Stimulated activated CD4-positive, alpha-beta T cell treated with anti-CD3 and anti-CD28 coated beads, Interleukin-1b, Interleukin-23, amount 100 ng/mL, for 24 hours (primary cell): ENCODE measurements at places on chromosomes 3 and 15.

GRCh38 chr3:179244878-179245277 lies 6.0 kb downstream of the KCNMB3 start:
- no peak for DNase-seq

- no peak for DNase-seq
Measured at GRCh38 chr3:127693336-127693843, 20.6 kb downstream of the ABTB1 start.

GRCh38 chr15:46848704-46849103 lies 868.6 kb upstream of the SEMA6D start:
- DNase-seq = no peak

DNA sequence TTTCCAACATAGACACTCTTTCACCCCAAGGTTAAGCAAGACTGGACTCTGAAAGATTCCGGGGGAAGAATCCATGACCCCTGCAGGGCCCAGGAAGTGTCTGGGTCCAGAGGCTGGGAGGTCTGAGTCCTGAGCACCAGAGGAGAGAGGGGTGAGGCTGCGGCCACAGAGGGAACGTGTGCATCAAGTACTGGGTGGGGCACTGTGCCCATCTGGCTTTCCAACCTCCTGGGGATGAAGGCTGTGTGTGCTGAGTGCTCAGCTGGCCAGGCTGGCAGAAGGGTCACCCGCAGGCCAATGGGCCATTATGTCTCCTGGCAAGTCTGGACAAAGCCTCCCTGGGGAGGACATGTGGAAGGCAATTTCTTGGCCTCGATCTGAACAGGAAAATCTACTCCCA lies 3.3 kb downstream of the CHRNA3 start:
- DNase-seq = no peak

GRCh38 chr3:188343894-188344293 lies 189.9 kb downstream of the LPP start:
- no peak for DNase-seq

GRCh38 chr3:150922611-150923010 lies 17.4 kb upstream of the MINDY4B start:
- no peak for DNase-seq

GRCh38 chr3:86239946-86240345 lies 751.0 kb downstream of the VGLL3 start:
- no peak for DNase-seq

DNA sequence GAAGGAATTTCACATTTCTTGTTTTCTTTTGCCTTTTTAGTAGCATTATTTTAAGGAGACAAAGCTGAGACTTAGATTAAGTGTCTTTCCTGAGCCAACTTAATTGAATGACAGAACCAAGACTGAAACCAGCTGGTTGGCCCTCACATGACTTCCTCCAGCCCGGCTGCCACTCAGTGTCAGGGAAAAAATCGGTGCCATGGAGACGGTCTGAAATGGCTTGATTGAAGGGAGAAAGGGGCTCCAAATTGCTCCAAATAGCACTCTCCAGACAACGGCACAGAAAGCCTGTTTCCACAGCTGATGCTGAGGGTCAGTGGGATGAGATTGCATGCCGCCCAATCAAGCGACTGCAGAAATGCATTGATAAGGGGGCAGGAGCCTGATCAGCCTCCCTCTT lies 475.2 kb upstream of the IL12A start:
- no peak for DNase-seq

DNA sequence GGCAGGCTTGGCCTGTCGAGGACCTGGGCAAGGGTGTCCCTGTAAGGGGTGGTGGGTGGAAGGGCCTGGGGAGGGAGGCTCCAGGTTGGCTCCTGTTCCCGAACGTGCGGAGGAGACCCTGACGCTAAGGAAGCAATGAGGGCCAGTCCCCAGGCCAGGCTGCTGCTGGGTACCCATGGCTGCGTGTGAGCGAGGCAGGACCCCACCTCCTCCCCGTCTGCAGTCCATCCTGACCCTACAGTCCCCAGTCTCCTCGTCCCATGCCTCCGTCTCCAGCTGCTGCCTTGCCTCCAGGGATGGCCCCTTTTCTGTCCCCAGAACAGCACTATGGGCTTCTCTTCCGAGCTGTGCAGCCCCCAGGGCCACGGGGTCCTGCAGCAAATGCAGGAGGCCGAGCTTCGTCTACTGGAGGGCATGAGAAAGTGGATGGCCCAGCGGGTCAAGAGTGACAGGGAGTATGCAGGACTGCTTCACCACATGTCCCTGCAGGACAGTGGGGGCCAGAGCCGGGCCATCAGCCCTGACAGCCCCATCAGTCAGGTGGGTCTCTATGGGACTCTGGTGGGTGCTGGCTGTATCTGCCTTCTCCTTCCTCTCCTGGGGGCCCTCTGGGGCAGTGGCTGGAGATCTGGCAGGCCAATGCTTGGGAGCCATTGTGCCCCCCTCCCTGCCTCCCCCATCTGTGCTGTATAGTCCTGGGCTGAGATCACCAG lies 571 bp downstream of the FES start:
- no peak for DNase-seq

DNA sequence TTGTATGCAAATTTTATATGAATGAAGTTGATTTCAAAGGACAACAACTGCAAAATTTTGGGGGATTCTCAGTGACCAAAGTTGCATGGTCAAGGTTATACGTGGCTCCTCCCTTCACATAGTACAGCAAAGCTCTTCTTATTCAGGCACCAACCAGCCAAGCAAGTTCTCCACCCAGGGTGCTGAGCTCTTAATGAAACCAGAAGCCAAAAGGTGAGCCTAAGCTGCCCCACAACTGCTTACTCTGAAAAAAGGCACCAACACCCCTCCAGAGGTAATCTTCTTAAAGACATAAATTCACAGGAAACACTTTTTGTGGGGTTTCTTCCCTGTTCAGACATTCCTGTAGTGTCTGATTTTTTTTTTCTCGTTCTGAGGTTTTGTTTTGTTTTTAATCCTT lies 106.1 kb upstream of the GMNC start:
- DNase-seq = no peak

DNA sequence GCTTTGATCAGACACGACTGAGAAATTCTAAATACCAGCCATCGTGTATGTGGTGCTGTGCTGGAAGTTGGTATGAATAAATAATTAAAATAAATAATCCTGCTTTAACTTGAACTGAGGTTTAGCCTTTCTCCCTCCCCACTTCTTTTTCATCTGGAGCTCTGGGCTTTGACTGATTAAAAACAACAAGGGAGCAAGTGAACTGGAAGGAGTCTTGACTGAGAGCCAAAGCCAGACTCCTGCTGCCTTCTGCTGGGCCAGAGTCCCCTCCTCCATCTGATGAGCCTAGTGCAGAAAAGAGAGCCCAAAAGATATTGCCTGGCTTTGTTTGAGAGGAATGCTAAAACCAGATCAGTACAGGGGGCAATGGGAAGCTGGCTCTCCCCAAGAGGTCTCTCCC lies 96.0 kb downstream of the CCNL1 start:
- no peak for DNase-seq

- no peak for DNase-seq
Measured at GRCh38 chr3:158103081-158103886, 2.9 kb downstream of the SHOX2 start.

DNA sequence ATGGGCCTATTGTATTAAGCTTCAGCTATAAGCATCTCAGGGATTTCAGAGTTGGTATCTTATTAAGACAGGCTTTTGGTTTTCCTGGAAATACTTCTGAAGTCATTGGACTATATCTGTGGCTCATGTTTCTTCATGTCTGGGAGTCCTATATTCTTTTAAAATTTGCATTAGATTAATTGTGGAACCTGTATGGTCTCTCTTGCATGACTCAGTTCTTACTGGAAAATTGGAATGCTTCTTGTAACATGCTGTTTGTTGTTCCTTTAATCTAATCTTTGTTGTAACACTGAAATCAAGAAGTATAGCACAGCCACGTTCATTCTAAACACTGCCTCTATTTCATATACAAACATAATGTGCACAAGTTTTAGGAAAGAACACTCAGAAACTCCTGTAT lies 208.1 kb downstream of the RBMS3 start:
- no peak for DNase-seq
